Activated B cell treated with CpG ODN at 0.5 μM for 24 hours (primary cell): ENCODE measurements at places on chromosomes 2 and 18.
A peak's percentile ranks its signal among the peaks of the same experiment; 100 is the strongest.

GRCh38 chr2:33021542-33022227 lies 74.9 kb downstream of the LTBP1 start:
- DNase-seq, result no peak

- no peak for DNase-seq
Observed at GRCh38 chr2:7633566-7634153, 716.4 kb downstream of the RNF144A start.

DNA sequence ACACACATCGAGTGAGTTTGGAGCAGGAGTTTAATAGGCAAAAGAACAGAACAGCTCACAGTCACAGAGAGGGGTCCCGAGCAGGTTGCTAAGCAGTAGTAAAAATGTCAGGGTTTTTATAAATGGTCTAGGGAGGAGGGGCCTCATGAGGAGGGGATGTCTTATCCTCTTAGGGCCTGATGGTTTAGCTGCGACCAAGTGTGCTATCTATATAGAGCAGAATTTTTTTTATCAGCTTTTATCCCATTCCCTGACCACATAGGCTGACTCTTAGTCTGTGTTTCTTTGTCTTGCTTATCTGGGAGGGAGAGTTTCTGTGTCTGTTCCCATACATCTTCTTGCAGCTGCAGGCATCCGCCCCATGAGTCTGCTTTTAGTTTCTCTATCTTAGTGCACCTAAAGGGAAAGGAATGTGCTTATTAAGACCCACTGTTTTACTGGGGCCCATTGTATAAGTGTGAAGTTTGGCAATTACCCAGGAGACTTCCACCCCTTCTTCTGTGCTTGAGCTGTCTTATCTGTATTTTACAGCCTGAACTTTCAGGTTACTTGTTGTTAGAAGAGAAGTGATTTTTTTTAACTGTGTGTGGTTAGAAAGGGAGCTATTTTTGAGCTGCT lies 30.4 kb upstream of the GMCL1 start:
- DNase-seq, result no peak

- DNase-seq, result no peak
Observed at GRCh38 chr2:56244506-56244905, 60.7 kb downstream of the CCDC85A start.

GRCh38 chr2:10515887-10516286 lies 67.8 kb upstream of the ODC1 start:
- no peak for DNase-seq

GRCh38 chr2:69217333-69218080 lies 169.5 kb downstream of the GFPT1 start:
- no peak for DNase-seq

DNA sequence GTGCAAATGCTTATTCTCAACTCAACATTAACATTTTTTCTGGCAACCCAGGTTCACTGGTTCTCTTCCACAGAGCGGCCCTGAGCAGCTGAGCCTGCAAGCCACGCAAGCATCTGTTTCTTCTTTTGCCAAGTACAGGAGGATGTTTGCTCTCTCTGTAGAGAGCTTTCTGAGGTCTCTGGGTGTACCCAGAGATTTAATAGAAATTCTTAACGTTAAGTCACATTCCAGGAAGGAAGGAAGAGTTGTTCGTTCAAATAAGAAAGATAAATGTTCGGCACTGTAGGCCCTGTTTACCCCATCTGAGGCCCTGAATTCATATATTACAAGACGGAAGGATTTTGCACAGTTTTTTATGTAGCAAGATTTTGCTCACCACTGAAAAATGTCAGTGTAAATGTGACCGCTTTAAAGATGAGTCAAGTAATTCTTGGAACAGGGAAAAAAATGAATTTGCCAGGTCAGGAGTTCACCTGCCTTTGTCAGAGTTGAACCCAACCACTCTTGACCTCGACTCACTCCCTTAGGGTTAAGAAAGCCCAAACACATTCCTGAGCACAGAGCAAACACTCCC lies 30.1 kb downstream of the KCTD18 start:
- DNase-seq, result no peak

DNA sequence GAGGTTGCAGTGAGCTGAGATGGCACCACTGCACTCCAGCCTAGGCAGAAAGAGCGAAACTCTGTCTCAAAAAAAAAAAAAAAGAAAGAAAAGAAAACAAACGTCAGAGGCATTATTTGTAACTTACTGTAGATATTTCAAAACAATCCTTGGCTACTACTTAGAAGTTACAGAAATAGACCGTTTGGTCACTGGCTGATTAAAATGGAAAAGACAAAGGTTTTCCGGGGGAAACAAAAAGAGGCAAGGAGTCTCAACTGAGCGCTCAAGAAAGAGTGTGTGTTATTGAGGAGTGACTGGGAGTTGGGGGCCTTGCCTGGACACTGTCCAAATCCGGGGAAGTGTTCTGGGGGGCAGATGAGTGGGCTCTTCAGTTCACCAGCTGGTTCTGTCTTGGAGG lies 47.6 kb downstream of the TEX44 start:
- no peak for DNase-seq

DNA sequence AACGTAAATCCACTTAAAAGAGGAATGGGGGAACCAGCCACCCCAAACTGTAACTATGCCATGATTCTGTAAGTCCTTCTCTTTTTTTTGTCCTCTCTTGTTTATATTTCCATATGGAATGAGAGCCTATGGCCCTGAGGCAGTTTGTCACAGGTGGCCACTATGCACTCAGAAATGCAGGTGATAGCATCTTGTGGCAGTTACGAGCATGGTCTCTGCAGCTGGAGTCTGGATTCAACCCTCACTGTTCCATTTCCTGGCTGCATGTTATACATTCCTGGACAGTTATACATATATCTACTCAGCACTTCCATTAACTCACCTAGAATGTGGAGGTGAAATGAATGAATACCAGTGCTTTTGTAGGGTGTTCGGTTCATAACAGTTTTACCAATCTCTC lies 291.5 kb upstream of the FANCL start:
- DNase-seq, result no peak

DNA sequence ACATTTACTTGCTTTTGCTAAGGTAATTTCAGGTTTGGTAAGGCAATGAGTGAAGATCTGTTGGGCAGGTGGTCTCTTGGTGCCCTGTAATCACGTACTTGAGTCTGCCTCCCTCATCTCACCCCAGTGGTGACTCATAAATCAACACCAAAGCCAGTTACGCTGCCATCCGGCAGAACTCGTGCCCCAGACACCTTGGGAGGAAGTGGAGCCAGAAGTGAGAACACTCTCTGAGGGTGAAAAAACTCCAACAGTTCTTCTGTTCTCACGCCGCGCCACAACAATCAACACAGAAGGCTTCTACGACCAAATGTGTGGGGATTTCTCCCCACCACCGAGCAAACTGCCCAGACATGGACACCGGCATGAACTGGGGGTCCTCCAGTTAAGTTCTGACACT lies 206.2 kb downstream of the ARL4C start:
- peak; percentile 39 for DNase-seq

DNA sequence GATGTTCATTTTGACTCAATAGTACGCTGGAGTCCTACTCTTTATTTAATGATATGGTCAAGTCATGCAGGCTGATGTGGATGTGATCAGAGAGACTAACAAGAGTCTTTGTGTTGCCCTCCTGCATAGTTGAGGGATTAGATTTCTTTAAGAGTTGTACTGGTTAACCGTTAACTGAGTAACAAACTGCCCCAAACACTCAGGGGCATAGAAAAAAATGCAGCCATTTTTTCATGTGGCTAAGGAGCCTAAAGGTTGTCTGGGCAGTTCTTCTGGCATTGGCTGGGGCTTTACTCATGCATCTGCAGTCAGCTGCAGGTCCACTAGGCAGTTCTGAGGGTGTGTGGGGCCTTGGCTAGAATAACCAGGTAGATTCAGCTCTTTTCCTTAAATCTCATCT lies 32.5 kb downstream of the DOCK10 start:
- DNase-seq, result no peak

- no peak for DNase-seq
Observed at GRCh38 chr18:63266888-63267790, 52.4 kb downstream of the BCL2 start.

DNA sequence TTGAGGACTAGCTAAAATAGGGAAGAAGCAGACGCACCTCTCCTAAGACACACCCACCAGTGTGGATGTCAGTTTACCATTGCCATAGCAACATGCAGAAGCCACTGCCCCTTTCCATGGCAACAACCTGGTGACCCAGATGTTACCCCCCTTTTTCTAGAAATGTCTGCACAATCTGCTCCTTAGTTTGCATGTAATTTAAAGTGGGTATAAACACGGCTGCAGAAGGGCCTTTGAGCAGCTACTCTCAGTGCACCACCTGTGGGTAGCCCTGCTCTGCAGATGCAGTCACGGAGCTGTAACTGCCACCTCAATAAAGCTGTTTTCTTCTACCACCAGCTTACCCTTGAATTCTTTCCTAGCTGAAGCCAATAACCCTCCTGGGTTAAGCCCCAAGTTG lies 87.1 kb downstream of the FBXO15 start:
- no peak for DNase-seq

- no peak for DNase-seq
Observed at GRCh38 chr2:174681099-174682006, 82.9 kb downstream of the CHRNA1 start.

GRCh38 chr18:11512096-11513025 lies 97.0 kb upstream of the SLC35G4 start:
- DNase-seq, result no peak

GRCh38 chr2:218381916-218382366 lies at the start of gene SLC11A1:
Gene SLC11A1, plus strand, starts transcription at chr2:218382273. Its CDS starts 96 bp downstream, at chr2:218382369.
- DNase-seq, result no peak

- no peak for DNase-seq
Observed at GRCh38 chr18:31510319-31510718, 12.3 kb downstream of the DSG2 start.

DNA sequence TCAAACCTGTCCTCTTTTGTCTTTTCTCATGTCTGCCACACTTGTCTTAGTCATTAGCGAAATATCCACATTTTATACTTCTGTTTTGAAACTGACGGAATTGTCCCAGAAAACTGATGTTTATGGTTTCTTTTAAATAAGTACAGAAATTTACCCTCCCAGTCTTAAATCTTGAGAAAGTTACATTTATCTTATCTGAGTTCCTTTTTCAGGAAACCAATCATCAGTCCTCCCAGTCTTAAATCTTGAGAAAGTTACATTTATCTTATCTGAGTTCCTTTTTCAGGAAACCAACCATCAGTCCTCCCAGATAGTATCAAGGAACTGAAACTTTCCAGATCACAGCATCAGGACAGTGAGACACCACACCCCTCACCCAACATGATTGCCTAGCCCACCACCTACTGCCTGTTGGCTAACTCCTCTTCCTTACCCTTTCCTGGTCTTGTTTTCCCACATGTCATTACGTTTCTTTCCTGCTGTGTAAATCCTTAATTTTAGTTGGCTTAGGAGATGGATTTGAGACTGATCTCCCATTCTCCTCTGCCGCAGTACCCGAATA lies 247.7 kb downstream of the PTPRM start:
- DNase-seq, result no peak

GRCh38 chr2:197453914-197454398 lies 604 bp downstream of the COQ10B start:
- DNase-seq, result no peak

- no peak for DNase-seq
Observed at GRCh38 chr2:24768013-24768412, 25.2 kb downstream of the PTRHD1 start.

GRCh38 chr18:61669320-61669719 lies 223.5 kb downstream of the RNF152 start:
- no peak for DNase-seq
